Osteoblast (primary cell): ENCODE measurements at places on chromosomes 3 and 15. TPM values are rescaled to one million over a fixed set of nuclear protein-coding genes. Genes with fewer than 3 reads are reported as not detected.

DNA sequence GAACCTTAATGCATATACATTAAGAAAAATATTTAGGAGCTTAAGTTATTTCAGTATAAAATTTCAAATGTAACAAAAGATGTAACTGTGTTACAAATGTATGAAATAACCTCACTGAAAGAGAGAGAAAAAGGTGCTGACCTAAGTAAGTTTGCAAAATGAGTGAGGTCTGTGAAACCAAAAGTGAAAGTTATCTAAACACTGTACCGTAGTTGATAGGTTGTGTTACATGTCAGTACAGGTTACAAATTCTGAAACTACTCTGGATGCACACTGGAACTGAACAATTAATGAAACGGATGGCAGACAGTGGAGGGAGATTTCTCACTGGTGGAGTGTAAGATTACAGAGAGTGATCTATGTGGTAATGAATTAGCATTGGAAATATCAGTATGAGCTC, 420.7 kb downstream of the ZNF385D start:
- no peak for DNase-seq

GRCh38 chr15:68055224-68055705, 1.1 kb downstream of the PIAS1 start:
- DNase-seq = peak; percentile 87

DNA sequence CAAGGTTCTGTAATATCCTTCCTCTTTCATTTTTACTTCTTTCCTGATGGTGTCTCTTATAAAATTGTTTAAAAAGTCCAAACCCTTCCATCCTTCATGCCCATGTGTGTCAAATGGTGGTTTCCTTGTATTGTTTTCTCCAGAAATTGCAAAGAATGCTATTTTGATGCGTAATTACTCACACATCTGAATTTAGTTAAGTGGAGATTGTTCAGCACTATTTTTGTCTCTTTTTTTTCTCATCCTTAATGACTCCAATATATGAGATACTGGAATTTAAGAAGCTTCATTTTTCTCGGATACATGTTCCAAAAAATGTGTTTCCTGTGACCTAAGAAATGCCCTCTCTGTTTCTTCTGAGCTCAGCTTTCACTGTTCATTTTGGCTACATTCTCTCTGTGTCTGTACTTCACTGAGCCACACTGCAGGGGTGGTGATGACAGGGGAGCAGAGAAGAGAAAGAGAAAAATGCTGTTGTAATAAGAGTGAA, 799.8 kb downstream of the DIPK2A start:
- no peak for DNase-seq

NDUFB5 gene
- 103 and 108 TPM in 2 replicates for total RNA-seq

- no peak for DNase-seq
Measured at GRCh38 chr3:179020112-179020511, 51.5 kb downstream of the ZMAT3 start.
